ENCODE measurements at places on chromosomes 1 and 21.

DNA sequence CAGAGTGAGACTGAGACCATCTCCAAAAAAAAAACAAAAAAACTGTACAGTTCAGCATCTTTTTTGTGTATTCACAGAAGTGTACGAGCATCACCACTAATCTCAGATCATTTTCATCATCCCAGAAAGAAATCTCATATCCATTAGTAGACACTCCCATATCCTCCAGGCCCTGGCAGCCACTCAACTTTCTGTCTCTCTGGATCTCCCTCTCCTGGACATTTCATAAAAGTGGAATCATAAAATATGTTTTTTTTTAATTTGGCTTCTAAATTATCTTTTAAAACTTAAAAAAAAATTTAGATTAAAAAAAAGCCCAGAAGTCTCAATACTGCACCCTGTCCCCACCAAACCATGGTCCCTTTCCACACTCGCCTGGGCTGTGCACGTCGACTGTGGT is 22.1 kb downstream of the RIPPLY3 start:
- DNase-seq = no peak

DNA sequence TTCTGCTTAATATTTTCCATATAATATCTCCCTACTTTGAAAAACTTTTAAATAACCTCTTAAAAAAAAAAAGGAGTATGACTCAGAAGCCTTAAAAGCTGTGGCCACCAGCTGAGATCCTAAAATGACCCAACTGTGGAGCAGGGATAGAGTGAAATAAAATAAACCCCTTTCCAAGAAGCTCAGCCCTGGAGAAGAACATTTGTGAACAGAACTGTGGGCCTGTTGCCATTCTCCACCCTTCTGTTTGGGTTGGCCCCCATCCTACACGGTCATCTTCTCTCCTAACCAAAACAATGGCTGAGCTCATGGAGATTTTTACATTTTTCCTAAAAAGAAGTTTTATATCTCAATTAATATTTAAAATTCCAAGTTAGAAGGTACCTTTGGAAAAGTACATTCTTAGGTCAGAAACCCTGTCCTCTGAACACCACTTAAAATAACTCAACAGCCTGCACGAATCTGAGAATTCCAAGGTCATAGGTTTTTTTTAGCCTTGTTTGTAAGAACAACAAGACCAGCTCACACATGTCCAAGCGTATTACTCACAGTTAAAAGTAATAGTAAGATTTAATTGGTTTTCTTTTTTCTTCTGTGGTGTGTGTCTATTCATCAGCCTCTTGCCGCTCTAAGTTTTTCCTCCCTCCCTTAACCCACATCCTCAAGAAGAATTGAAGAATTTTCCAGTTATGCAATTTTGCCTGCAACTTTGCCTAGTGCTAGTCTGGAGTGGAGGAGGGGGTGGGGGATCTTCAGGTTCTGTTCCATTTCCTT is 107.7 kb upstream of the ERRFI1 start:
- DNase-seq = no peak

DNA sequence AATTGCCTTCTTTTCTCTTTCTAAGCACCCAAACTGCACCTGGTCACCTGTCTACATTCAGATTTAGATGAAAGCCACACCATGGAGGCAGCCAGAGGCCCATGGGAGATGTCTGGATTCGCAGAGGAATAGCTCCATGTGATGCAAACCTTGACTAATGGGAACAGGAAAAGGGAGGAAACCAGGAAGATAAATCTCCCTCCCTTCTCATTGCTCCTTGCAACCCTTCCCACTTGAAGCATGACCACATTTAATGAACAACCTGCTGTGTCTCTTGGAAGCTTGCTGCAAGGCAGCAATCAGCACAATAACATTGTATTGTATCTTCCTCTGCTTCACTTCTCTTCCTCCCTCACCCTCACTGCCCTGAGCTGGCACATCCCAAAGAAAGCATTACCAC is 42.6 kb upstream of the KLF17 start:
- DNase-seq = no peak

DNA sequence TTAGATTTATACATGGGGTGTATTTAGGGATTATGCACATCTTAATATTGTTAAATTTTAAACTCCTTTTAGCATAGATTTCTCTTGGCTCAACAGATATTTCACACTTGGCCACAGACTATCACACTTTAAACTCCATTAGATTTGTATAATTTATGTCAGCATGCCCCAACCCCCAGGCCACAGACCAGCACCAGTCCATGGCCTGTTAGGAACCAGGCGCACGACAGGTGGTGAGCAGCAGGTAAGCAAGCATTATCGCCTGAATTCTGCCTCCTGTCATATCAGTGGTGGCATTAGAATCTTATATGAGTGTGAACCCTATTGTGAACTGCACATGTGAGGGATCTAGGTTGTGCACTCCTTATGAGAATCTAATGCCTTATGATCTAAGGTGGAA is 34.8 kb downstream of the SUCO start:
- no peak for DNase-seq

All from activated CD4-positive, alpha-beta T cell treated with anti-CD3 and anti-CD28 coated beads for 4 hours (primary cell).